Stimulated activated CD4-positive, alpha-beta T cell treated with anti-CD3 and anti-CD28 coated beads, Interleukin-12 subunit alpha, Interleukin-12 subunit beta, amount 100 ng/mL, for 4 hours (primary cell): ENCODE measurements at places on chromosomes 7 and 10.
A peak's percentile ranks its signal among the peaks of the same experiment; 100 is the strongest.

- DNase-seq = no peak
These were observed 489.9 kb downstream of the NXPH1 start for GRCh38 chr7:8923164-8923806.

GRCh38 chr7:66735850-66736249 lies 4.7 kb upstream of the RABGEF1 start:
- no peak for DNase-seq

DNA sequence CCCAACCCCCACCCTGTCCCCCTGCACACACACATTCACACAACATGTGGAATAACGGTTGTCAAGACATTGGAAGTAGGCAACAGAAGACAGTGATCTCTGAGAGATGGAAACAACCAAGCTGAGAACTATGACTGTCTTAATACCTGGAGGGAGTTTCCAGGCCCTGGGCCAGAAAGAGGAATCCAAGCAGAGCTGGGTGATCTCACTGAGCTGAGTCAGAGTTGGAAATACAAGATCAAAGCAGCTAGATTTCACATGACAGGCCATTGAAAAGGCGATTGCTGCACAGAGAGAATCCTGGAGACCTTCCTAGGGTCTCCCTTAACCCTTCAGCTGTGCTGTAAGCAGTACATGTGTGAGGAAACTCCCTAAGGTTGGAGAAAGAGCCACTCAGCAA lies 165.8 kb upstream of the PRSS1 start:
- DNase-seq = peak; percentile 13

DNA sequence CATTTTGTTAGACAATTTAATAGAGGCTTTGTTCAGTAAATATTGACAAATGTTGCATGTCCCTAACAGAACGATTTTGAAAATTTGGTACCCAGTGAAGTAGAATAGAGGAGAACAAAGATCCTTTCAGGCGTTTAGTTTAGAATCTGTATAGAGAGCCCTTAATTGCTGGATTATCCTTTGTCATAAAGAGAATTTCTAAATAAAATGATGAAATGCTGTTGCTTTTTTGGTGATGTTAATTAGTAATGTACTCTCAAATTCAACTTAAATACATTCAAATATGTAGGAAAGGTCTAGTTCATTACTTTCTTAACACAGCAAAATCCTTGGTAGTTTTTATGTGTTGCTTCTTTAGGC lies 1.2 kb downstream of the LUC7L2 start:
- no peak for DNase-seq

DNA sequence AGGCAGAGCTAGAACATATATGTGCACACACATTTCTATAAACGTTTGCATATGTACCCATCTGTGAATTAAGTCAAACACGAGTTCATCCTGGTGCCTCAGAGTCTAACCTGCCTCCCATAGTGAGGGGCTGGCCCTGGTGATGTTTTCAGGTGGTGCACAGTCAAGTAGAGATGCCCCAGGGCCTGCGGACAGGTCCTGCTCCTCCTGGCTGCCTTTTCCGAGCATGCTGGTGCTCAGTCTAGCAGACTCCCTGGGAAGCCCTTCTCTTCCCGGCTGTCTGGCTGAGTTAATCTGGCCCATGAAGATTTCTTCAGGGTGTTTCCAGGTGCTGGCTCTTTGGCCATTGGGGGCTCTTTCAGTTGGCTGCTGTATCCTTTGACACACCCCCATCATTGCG lies 14.3 kb downstream of the ADCY1 start:
- no peak for DNase-seq

- no peak for DNase-seq
These were observed 530.9 kb upstream of the AUTS2 start for GRCh38 chr7:69067397-69067796.

DNA sequence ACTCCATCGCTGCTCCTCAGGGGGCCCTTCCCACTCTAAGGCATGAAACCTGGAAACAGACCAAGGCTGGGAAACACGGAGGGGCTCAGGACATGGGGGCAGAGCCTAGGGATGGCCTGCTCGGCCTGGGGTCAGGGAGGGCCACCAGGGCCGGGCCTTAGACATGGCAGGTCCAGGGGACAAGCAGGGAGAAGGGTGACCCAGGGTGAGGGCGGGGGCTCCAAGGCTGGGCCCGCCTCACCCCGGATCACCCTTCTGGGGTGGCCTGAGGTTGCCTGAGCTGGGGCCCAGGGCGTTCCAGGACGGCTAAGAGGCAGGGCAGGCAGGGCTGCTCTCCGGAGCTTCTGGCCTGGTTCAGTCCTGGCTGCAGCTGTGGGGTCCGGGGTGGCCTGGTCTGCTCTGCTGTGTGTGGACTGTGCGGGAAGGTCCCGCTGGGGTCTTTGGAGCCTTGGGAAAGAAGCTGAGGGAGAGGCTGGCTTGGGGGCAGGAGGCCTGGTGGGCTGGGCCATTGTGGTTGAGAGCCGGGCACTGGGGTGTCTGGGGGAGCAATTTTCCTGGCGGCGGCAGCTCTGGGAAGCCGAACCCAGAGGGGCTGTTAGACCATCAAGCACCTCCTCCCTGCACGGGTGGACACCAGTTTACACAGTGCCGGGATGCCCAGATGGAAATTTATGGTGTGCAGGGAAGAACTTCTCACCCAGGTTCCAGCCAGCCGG lies 52.2 kb downstream of the UNCX start:
- DNase-seq = no peak

DNA sequence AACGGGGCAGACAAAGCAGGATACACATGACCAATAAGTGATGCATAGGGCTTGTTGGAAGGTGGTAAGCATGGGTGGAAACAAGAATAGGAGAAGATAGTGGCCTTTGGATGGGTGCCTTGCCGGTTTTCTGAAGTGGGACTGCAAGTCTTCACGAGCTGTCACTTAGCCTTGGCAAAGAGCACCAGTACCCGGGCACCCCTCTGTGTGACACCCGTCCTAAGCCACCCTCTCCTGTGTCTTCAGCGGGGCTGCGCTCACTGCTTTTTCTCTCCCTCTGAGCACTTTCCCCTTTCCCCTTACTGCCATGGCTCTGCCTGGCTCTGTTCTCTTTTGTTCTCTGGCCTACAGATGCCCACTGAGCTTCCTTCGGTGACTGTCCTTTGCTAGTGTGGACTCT lies 399.7 kb upstream of the MKI67 start:
- no peak for DNase-seq

DNA sequence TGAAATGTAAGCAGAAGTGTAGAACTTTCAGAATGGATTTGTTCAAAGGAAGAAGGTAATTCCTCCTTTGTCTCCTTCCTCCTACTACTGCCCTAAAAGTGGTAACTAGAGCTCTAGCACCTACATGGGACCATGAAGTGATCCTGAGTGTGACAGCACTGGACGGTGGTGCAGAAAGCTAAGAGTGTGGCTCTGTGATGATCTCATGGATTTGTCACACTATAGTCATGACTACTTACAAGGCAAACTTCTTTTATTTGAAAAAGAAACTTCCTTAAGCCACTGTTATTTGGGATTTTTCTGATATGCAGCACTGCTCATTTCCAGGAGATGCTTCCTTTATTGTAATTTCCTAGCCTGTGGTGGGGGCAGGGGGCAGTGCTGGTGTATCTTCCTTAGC lies 5.8 kb upstream of the FHIP2A start:
- DNase-seq = no peak
